Activated CD4-positive, alpha-beta T cell treated with anti-CD3 and anti-CD28 coated beads for 1 hour (primary cell): ENCODE measurements at places on chromosomes 7 and 10.

DNA sequence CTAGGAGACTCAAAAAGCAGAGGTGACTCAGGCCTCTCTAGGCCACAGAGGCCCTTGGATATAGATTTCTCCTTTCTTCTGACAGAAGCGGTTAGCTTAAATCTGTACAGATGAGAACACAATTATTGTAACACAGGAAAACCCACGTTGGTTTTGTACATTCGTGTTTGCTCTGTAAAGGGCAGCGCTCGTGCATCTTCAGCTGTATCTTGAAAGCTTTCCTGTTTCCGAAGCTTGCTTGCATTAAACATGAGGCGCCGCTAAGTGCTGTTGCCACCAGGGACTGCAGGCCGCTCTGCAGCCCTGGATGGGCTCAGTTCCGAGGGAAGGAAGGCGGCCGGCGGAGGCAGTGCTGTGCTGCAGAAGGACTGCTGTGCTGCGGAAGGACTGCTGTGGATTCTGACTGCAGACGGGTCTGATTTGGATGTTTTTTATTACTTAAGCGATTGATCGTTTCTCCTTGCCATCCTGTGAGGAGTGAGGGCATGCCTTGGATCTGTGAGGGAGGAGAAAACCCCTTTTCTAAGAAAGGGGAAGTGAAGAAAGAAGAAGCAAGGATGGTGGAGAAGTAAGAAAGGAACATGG is 53.3 kb downstream of the FHIP2A start:
- DNase-seq, result no peak

GRCh38 chr10:70889291-70889690 is 926 bp upstream of the PCBD1 start:
- DNase-seq, result no peak

GRCh38 chr7:40583667-40584444 is 449.1 kb downstream of the SUGCT start:
- no peak for DNase-seq

DNA sequence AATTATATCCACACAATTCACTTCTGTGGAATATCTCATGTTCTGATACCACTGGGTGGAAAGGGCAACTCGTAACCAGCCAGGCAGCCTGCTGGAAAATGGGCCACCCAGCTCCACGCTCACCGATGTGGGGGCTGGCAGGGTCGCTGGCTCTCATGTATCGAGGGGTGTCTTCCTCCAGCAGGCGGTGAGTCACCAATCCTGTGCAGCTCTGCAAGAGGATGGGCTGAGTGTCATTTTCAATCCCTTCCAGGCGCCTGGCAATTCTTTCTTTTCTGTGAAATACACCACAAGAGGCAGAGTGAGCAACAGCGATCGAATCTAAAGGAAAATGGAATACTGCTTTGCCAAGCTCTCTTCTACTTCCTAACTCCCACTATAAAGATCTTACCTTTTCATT is 80.1 kb downstream of the SVIL start:
- no peak for DNase-seq

DNA sequence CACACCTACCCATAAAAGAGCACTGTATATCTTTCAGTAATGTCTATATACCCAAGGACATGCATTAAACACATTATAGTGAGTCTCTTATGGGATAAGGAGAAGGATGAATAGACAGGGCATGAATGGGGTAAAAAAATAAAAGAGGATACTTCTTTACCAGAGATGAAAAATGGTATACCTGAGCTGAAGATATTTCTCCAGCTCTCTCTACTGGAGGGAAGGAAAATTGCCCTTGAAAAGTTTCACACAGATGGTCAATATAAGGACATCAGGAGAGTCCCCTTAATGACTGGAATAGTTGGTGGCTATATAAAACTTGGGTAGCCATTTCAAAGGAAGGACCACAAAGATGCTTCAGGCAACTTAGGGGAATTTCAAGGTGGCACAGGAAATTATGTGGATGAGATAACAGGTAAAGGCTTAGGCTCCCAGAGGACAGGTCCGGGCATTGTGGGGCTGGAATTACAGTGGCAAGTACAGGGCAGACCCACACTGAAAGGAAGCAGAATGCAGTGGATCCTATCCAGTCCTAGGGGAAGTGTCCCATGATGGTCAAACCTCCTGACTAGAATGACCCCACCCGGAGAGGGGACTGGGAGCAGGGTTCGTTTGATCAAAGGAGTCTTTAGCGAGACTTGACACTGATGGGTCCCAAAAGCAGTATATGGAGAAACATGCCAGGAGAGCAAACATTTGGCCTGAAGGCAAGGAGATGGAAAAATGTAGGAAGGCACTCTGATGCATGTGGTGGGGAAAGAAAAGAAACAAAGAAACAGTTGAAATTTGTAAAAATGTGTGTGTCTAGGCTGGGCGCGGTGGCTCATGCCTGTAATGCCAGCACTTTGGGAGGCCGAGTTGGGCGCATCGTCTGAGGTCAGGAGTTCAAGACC is 35.6 kb downstream of the PLAU start:
- DNase-seq, result no peak

GRCh38 chr10:96656198-96656577 is 64.1 kb downstream of the PIK3AP1 start:
- DNase-seq, result no peak

DNA sequence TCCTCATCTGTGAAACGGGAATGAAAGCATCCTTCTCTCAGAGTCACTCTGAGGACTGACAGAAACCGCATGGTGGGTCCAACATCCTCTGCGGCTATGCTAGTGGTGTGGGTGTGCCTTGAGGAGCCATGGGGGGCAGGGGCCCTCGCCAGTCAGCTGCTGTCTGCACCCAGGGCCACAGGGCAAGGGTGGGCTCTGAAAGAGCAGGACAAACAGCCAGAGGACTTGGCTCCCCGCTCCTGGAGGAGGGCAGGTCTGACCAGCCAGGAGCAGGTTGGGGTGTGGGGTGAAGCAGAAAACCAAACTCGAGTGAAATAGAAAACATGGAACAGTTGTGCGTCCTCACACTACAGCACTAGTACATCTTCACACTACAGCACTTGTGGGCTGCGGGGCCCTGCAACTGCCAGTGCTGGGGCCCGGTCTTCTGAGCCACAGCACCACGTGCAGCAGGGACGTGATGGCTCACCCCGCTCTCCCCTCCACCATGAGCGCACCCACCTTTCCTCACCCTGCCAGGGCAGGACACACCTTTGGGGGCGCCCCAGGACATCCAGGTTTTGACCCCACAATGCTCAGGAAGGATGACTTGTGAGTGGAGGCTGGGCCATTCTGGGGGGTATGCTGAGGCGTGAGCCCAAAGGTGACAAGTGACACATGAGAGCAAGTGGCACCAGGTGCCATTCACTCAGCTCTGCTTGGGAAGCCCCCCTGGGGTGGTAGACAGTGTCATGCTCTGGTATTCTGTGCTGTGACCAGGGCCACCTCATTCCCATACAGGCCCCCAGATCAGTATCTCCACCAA is 96.1 kb upstream of the RET start:
- DNase-seq, result peak; percentile 5

- peak; percentile 12 for DNase-seq
These were observed 722 bp downstream of the UPF2 start for GRCh38 chr10:12041766-12042408.

GRCh38 chr7:134899729-134900128 is 86.6 kb upstream of the AGBL3 start:
- DNase-seq, result no peak

DNA sequence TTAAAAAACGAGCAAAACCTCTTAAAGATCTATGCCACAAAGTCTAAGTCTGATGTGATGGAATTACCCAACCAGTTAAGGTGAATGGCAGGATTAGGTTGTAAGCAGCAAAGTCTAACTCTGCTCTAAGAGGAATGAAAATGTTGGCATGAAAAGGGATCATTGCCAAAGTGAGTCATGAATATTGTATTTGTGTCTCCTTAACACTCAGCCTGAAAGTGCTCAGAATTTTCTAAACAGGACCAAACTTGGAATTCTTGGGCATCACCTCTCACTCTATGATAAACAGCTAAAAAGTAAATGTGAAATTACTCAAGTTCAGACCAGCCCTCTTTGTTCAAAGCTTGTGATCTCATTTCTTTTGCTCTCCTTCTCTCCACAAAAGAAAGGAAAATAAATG is 27.0 kb downstream of the PPP1R3A start:
- no peak for DNase-seq

DNA sequence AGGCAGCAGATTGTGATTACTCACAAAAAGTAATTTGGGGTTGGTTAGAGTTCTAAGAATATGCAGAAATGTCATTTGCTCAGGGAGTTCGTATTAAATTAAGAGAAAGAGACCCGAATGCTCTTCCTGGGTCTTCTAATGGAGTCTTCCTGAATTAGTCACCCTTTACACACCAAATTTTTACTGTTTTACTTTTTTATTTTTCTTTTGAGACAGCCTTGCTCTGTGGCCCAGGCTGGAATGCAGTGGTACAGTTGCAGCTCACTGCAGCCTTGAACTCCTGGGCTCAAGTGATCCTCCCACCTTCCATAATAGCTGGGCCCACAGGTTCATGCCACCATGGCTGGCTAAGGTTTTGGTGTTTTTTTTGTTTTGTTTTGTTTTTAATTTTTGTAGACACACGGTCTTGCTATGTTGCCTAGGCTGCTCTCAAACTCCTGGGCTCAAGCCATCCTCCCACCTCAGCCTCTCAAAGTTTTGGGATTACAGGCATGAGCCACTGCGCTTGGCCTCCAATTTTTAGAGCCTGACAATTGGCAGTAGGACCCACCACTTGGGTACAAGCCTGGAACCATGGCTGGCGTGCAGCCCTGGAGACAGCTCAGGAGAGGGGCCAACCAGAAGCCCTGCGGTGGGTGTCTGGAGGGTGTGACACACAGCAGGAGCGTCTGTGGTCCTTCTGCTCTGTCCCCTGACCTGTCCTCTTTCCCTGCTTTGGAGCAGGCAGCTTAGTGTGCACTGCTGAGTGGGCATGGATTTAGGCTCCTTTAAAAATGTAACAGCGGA is 16.4 kb upstream of the BHLHA15 start:
- DNase-seq, result no peak

- no peak for DNase-seq
These were observed 540.1 kb downstream of the PTPRN2 start for GRCh38 chr7:158047391-158048059.

DNA sequence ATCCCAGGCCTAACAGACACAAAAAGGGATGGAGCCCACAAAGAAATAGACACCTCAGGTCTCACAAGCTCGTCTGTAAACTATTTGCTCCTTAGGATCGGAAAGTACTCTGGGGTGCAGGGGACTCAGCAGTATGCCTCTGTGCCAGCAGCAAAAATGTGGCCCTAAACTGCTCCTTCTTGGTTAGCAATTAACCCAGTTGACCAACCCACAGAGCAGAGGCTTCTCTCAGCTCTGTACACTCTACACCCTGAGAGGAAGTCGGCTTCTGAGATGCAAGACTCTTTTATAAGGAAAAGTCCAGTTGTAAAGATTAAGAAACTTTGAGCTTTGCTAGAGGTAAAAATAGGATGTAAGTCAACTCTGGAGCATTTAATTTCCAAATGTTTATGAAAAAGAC is 156.3 kb upstream of the PRSS58 start:
- DNase-seq, result no peak

GRCh38 chr10:97332591-97333350 is 1.8 kb downstream of the FRAT2 start:
- no peak for DNase-seq

DNA sequence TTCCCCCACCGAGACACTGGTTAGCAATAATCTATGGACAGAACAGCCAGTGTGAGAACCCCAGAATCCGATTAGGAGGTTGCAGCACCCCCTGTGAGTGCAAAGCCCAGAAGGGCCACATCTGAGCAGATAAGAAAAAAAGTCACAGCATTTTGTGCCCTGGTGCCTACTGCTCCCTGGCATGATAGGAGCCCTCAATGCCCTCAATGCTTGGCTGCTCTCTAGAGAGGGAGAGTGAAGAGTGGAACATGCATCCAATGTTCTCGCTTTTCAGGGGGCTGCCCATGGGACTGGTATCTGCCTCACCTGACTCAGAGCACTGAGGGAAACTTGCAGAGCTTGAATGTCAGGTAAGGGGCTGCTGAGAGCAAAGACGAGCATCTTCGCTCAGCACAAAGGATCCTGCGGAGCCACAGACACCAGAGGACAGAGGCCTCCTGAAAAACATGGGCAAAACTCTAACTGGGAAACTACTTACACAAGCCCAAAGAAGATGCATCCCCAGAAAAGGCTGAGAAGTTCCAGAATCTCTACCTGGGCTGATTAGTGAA is 98.0 kb upstream of the FAM20C start:
- DNase-seq, result no peak

- no peak for DNase-seq
These were observed 27.0 kb downstream of the GTF2I start for GRCh38 chr7:74684473-74684872.

GRCh38 chr7:51620706-51621105 is 304.1 kb upstream of the COBL start:
- DNase-seq, result no peak

DNA sequence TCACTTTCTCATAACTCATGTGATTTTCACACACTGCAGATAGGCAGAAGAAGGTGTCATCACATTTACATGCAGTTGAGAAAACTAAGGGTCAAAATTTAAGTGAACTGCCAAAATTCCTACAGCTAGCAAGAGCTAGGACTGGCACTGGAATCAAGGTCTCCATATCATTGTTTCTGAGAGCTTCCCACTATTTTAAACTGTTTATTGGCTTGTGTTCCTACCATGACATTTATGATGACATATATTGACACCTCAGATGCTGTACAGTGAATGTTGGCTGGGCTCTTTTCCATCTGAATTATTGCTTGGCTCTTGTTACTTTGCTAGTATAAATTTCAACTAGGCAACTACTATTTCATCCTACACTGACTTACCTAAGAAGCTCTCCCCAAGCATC is 2.0 kb downstream of the THSD7A start:
- DNase-seq, result no peak

- DNase-seq, result no peak
These were observed 27.6 kb downstream of the NPS start for GRCh38 chr10:127576740-127577161.

- DNase-seq, result no peak
These were observed 216.9 kb downstream of the GLI3 start for GRCh38 chr7:42020061-42020460.

DNA sequence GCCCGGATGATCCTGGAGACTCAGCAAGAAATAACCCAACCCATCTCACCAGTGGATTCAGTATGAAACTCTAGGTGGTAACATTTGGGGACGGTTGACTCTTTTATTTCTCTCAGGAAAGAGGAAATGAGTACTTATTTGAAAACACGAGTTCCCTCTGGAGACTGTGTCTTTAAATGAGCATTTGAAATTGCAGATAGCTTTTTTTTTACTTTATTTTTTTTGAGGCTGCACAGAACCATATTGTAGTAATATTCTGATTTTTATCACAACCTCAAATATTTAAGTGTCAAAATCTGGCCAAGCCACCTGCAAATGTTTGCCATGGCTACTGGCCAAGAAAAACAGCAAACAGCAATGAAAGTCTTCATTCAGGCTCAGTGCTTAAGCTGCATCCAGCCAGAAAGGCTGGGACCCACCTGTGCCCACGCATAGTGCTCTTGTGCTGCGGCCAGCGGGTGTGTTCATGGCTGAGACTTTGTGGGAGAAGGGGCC is 160.8 kb downstream of the CREB5 start:
- no peak for DNase-seq
